ENCODE measurements at places on chromosomes 3 and 15.

DNA sequence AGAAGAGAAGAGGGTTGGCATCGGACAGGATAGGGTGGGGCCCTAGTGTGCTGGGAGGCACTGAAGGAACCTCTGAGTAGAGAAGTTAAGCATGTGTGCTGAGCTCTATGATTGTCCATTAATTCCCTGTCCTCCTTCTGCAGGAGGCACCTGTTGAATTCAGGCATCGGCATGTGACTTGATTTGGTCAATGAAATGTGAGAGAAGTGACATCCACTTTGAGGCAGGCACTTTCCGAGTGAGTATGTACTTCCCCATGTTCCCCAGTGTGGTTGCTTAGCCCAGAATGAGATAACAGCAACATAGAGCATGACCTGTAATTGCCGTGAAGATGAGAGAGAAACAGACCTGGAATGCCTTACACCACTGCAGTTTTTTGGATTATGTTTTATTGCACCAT lies 224.8 kb downstream of the RPLP1 start:
- no peak for DNase-seq

DNA sequence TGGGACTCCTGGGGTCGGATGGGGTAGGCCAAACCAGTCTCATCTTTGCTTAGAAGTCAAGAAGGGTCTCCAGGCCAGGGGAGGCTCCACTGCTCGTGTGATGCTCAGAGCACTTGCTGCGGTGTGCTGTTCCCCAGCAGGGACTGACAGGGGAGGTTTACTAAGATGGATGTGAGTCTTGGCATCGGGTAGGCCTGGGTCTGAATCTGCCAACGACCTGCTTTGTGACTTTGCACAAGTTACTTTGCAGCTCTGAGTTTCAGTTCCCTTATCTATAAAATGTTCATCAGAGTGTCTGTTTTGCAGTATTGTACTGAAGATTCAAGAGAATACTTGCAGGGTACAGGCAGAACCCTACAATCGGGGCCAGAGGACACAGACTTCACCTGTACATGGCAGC lies 17.3 kb upstream of the CDCP1 start:
- no peak for DNase-seq

- no peak for DNase-seq
Observed at GRCh38 chr3:7734456-7734855, 767.2 kb upstream of the LMCD1 start.

GRCh38 chr3:141499965-141500364 lies 13.1 kb downstream of the RASA2 start:
- no peak for DNase-seq

GRCh38 chr3:15982667-15983196 lies 185.0 kb upstream of the ANKRD28 start:
- peak; percentile 91 for DNase-seq

DNA sequence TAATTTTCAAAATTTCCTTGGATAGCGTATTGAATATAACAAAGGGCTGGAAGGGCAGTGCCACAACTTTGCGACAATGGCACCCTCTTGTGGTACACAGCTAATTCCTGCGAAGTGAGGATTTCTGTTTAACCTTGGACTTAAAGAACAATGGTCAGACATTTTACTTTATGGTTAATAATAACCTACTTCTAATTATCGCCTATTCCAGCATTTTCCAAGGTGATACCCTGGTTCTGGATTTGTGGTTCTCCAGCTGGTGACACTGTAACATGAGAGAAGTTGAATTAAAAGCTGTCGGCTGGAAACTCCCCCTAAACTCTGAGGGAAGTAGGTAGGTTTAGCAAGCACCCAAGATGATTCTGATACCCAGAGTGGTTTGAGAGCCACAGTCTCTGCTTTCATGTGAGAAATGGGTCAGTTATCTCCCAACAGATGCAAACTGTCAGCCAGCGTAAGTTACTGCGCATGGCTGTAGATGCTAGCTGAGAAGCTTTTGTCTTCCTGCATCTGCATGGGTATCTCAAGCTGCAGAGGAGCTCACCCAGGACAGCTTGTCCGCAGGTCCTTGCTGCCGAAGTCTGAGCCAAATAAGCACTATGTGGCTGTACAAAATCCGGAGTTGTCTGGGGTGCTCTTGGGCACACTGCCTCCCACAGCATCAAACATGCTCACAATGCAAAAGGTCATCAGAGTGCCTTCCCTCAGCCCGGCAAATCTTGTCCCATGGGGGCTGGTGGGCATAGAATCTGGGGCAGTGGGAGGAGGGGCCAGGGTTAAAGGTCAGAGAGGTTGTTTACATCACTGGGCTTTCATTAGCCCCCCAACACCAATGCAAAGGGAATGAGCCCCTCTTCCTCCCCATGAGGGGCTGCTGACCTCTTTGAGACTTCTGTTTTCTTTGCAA lies 6.6 kb upstream of the CHSY1 start:
- peak; percentile 61 for DNase-seq

All from RWPE1 (cell line).